ENCODE measurements at places on chromosomes 1 and 21.

DNA sequence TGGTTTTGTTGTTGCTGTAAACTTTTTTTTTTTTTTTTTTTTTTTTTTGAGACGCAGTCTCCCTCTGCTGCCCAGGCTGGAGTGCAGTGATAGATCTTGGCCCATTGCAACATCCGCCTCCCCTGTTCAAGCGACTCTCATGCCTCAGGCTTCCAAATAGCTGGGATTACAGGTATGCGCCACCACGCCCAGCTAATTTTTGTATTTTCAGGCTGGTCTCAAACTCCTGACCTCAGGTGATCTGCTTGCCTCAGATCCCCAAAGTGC lies 78.9 kb upstream of the SLC45A1 start:
- no peak for DNase-seq
- no peaks in the 10 kb centered on the region for H3K27me3 ChIP-seq
- H3K4me3 ChIP-seq = no peak overlapping the region

DNA sequence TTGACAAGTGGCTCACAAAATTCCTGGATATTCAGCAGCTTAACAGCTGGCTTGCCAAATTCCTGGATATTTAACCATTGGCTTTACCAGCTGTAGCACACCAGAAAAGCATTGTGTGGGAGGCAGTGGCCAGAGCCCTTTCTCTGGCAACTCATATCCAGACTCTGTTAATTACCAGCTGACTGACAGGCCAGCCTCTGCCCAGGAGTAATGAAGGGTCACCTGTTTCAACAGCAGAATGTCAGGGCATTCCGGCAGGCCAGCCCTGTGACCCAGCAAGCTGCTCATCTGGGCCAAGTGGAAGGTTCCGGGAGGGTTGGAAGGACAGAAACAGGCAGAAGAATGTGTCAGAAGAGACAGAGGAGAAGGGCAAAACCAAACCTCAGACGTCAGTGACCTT lies 35.2 kb upstream of the KIRREL1 start:
- H3K27ac ChIP-seq = no peak overlapping the region
- H3K36me3 ChIP-seq = no peaks in the 10 kb centered on the region
- no peaks in the 10 kb centered on the region for H3K27me3 ChIP-seq
- no peak overlapping the region for H3K4me3 ChIP-seq
- H3K4me1 ChIP-seq = peaks cover 23% of the 10 kb centered on the region

GRCh38 chr1:190049314-190049713 lies 428.4 kb downstream of the BRINP3 start:
- DNase-seq = no peak
- no peaks in the 10 kb centered on the region for H3K4me1 ChIP-seq
- H3K4me3 ChIP-seq = no peak overlapping the region

- no peaks in the 10 kb centered on the region for H3K4me1 ChIP-seq
- H3K27me3 ChIP-seq = no peaks in the 10 kb centered on the region
- H3K36me3 ChIP-seq = no peaks in the 10 kb centered on the region
- DNase-seq = no peak
Observed at GRCh38 chr1:234755449-234755863, 145.5 kb upstream of the IRF2BP2 start.

GRCh38 chr1:45922374-45922773 lies 119.0 kb downstream of the MAST2 start:
- H3K4me3 ChIP-seq = no peak overlapping the region
- H3K36me3 ChIP-seq = no peaks in the 10 kb centered on the region
- no peak overlapping the region for H3K27ac ChIP-seq
- DNase-seq = no peak

- no peaks in the 10 kb centered on the region for H3K27me3 ChIP-seq
- H3K4me1 ChIP-seq = no peaks in the 10 kb centered on the region
- DNase-seq = no peak
- H3K36me3 ChIP-seq = no peaks in the 10 kb centered on the region
- no peak overlapping the region for H3K4me3 ChIP-seq
Observed at GRCh38 chr1:109732390-109732881, 8.4 kb downstream of the GSTM3 start.

- no peak for DNase-seq
- no peaks in the 10 kb centered on the region for H3K27me3 ChIP-seq
- H3K27ac ChIP-seq = no peak overlapping the region
Observed at GRCh38 chr1:54456361-54456760, 50.2 kb upstream of the SSBP3 start.

- H3K4me1 ChIP-seq = peaks cover 54% of the 10 kb centered on the region
- peak; percentile 91 for DNase-seq
- H3K27ac ChIP-seq = peak overlapping the region; percentile 74
- H3K4me3 ChIP-seq = peak overlapping the region; percentile 68
- no peaks in the 10 kb centered on the region for H3K27me3 ChIP-seq
- H3K36me3 ChIP-seq = no peaks in the 10 kb centered on the region
Observed at GRCh38 chr21:44931137-44931500, 8.7 kb upstream of the SLX9 start.

DNA sequence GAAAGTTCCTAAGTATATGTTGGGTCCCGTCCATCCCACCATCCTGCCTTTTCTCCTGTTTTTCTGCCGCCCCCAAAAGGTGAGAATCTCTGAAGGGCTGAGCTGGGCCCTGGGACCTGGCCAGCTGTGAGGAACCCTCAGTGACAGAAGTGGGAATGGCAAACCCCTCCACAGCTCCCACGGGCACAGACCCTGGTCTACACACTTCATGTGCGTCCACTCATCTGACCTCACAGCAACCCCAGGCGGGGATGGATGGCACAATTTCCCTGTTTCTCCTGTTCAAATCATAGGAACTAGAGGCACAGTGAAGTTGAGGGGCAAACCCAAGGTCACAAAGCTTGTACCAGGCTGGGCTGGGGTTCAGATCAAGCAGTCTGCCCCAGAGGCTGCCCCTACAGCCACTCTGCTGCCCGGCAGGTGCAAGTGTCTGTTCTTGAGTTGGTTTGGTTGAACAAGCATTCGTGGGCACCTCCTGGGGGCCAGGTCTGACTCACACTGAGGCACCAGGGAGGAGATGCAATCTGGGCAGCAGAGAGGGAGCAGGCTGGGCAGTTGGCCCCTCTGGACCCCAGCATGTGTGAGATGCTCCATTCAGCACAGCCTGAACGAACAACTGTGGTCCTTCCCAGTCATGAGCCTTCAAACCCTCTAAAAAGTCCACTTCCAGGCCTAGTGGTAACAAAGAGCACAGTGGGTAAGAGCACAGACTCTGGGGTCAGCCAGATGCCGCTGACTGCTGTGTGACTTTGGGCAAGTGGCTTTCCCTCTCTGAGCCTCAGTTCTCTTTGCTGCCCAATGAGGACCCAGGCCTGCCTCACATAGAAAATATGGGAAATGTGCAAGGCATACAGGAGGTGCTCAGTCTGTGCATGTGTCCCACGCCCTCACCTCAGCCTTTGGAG lies 4.0 kb downstream of the EDN2 start:
- no peak overlapping the region for H3K27ac ChIP-seq
- DNase-seq = no peak
- H3K27me3 ChIP-seq = no peaks in the 10 kb centered on the region
- no peak overlapping the region for H3K4me3 ChIP-seq
- H3K36me3 ChIP-seq = no peaks in the 10 kb centered on the region

GRCh38 chr21:16572032-16572431 lies 842.2 kb downstream of the USP25 start:
- H3K27ac ChIP-seq = no peak overlapping the region
- DNase-seq = no peak
- no peak overlapping the region for H3K4me3 ChIP-seq
- no peaks in the 10 kb centered on the region for H3K36me3 ChIP-seq

DNA sequence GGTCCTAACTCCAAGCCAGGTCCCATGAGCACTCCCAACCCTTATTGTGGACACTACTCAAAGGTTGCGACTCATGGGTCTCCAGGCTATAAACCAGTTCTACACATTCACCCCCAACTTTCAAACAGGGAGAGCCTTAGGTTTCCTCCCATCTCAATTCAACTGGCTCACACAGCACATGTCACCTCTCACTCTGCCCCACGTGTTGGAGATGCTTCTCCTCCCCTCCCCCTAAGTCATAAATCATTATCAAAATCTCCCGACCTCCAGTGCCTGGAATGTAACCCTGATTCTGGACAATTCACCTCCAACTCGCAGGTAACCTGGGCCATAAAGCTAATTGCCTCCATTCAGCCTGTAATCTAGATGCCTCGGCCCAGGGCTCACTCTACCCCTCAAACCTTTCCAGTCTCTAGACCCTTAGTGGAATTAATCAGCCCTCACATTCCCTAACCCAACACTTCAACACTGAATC lies 595 bp downstream of the AK2 start:
- peaks cover 16% of the 10 kb centered on the region for H3K4me1 ChIP-seq
- H3K36me3 ChIP-seq = peaks cover 6% of the 10 kb centered on the region
- DNase-seq = peak; percentile 27
- peak overlapping the region; percentile 42 for H3K27ac ChIP-seq
- no peaks in the 10 kb centered on the region for H3K27me3 ChIP-seq

DNA sequence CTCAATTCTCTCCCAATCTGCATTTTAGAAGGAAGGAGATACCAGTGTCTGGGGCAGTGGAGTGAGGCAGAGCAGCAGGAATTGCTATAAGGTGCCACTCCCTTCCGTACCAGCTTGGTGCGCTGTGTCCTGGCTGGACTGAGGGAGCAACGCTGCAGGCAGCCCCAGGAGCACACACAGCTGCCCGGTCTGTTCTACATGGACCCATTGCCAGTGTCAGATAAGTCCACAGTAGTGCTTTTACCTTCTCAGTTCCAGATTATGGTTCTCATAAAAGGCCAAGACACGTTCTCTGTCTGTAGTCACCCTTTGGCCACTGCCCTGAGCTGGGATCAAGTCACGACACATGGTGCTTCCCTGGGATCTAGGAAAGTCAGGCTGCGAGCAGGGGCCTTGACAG lies 44.1 kb upstream of the BARHL2 start:
- no peaks in the 10 kb centered on the region for H3K27me3 ChIP-seq
- H3K36me3 ChIP-seq = no peaks in the 10 kb centered on the region
- H3K4me3 ChIP-seq = no peak overlapping the region

DNA sequence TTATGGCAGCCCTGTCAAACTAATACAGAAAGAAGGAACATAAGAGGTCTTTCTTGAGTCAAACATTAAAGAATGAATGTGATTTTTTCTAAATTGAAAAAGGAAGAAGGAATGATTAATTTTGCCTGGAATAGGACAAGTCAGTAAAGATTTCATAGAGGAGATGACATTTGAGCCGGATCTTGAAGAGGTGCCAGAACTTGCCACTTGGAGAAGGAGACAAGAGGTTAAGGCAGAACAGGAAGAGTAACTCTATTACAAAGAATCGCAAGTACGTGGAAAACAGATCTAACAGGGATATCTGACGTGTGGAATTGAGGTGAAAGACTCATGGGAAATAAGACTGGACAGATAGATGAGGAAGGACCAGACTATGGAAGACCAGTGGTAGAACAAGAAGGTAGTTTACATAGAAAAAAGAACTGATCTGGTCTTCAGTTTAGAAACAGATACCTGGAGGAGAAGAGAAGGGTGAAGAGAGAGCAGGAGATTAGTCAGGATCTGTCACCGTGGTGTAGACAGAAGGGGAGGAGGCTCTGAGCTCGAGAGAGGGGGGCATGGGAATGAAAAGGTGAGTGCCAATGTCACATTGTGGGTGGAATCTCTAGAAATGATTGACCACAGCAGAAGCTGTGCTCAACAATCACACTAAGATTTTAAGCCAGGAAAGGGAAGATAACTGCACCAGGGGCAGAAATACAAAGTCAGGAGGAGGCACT lies 32.5 kb downstream of the RHOU start:
- H3K4me3 ChIP-seq = no peak overlapping the region
- H3K27ac ChIP-seq = no peak overlapping the region
- H3K4me1 ChIP-seq = peaks cover 6% of the 10 kb centered on the region

- H3K4me1 ChIP-seq = no peaks in the 10 kb centered on the region
- DNase-seq = no peak
- H3K4me3 ChIP-seq = no peak overlapping the region
- no peak overlapping the region for H3K27ac ChIP-seq
Observed at GRCh38 chr21:28580585-28580984, 412.1 kb downstream of the LTN1 start.

DNA sequence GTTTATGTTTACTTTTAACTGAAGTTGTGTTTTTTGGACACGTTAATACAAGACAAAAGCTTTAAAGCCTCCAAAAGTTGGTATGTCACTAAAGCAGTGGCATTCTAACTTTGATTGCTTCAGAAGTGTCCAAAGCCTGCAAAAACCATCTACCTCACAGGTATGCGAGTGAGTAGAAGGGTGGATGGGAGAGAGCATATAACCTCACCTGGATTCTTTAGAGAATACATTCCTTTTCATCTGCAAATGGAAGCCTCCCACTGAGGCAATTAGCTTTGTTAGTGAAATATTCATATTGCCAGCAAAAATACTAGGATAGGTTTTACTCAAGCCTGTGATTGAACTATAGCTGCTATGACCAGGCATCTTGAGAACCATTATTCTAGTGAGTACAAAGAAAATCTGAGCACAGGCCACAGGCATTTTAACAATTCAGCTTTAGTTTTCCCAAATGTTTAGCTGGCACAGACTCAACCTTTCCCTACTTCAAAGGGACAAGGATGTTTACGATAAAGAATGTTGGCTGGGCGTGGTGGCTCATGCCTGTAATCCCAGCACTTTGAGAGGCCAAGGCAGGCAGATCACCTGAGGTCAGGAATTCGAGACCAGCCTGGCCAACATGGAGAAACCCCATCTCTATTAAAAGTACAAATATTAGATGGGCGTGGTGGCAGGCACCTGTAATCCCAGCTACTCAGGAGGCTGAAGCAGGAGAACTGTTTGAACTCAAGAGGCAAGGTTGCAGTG lies 39.7 kb downstream of the MAP3K21 start:
- no peaks in the 10 kb centered on the region for H3K27me3 ChIP-seq
- no peak overlapping the region for H3K4me3 ChIP-seq
- DNase-seq = no peak
- no peaks in the 10 kb centered on the region for H3K4me1 ChIP-seq

GRCh38 chr21:32545948-32546441 lies 39.3 kb downstream of the TCP10L start:
- no peaks in the 10 kb centered on the region for H3K36me3 ChIP-seq
- H3K27me3 ChIP-seq = peaks cover 3% of the 10 kb centered on the region
- no peaks in the 10 kb centered on the region for H3K4me1 ChIP-seq
- no peak overlapping the region for H3K27ac ChIP-seq
- DNase-seq = no peak
